Activated naive CD4-positive, alpha-beta T cell treated with anti-CD3 and anti-CD28 coated beads, Interleukin-2, amount 10 ng/mL, durations not matched to agents 7 days and 5 days (primary cell): ENCODE measurements at places on chromosomes 2 and 18.

- DNase-seq = no peak
Observed at GRCh38 chr2:88126772-88127637, 857 bp downstream of the FABP1 start.

DNA sequence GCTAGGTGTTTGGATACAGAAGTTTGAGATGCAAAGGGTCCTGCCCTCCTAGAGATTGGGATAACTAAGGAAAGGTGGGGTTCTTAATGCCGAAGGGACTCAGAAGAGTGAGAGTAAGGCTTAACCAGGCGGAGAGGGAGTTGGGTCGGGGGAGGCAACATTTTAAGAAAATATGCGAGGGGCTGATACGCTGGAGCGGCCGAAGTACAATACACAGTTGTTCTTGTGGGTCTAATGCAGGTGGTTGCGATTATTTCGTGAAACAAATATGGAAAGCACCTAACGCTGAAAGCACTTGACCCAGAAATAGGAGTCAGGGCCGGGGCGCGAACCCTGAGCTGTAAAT lies 344 bp upstream of the MRPL33 start:
- no peak for DNase-seq

- DNase-seq = no peak
Observed at GRCh38 chr18:58088691-58089065, 44.7 kb downstream of the NEDD4L start.

DNA sequence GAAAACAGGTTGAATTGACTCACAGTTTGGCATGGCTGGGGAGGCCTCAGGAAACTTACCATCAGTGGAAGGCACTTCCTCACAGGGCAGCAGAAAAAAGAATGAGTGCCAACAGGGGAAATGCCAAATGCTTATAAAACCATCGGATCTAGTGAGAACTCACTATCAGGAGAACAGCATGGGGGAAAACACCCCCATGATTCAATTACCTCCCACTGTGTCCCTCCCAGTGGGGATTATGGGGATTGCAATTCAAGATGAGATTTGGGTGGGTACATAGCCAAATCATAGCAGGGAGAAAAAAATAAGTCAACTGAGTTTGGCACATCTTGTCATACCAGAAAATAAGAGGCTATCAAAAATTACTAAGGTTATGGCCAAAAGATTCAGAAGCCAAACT lies 96.3 kb downstream of the TRIP12 start:
- no peak for DNase-seq

GRCh38 chr2:16413285-16413684 lies 252.3 kb downstream of the CYRIA start:
- no peak for DNase-seq

DNA sequence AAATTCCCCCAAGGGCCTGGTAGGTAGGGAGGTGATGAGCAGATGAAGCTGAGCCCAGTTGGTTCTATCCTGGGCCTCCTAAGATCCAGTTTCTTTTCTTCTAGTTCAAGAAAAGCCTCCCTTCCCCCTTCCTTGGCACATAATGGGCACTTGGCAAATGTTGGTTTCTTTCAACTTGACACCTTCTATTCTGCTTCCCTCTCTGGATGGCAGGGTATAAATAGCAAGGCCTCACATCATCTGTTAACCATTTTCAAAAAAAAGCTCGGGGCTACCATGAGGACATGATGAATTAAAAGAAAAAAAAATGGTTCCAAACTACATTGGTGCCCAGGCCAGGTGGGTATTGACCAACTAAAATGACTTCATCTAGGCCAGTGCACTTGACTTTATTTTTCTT lies 29.9 kb downstream of the CTAGE1 start:
- no peak for DNase-seq

- no peak for DNase-seq
Observed at GRCh38 chr2:26245810-26246209, 1.1 kb downstream of the HADHB start.

DNA sequence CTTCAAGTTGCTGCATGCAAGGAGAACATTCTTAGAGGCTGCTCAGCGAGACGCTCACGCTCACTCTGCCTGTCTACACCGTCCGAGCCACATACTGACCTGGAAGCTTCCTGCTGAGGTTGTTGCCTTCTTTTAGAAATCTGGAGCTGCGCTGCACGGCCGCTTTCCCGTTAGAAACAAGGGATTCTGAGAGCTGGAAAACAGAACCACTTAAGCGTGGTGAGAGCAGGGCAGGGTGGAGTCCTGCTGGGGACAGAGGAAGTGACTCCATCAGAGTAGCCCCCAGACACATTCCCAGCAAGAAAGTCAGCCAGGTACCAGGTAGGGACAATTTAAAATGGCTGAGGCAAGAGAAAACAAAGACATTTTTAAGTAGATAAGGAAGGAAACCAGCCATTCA lies 135.2 kb downstream of the LAMA1 start:
- DNase-seq = no peak

GRCh38 chr2:84980263-84980983 lies 9.5 kb downstream of the KCMF1 start:
- no peak for DNase-seq

- DNase-seq = no peak
Observed at GRCh38 chr18:56927786-56928185, 219.1 kb upstream of the BOD1L2 start.

- DNase-seq = no peak
Observed at GRCh38 chr2:9378433-9379390, 44.6 kb downstream of the ITGB1BP1 start.

DNA sequence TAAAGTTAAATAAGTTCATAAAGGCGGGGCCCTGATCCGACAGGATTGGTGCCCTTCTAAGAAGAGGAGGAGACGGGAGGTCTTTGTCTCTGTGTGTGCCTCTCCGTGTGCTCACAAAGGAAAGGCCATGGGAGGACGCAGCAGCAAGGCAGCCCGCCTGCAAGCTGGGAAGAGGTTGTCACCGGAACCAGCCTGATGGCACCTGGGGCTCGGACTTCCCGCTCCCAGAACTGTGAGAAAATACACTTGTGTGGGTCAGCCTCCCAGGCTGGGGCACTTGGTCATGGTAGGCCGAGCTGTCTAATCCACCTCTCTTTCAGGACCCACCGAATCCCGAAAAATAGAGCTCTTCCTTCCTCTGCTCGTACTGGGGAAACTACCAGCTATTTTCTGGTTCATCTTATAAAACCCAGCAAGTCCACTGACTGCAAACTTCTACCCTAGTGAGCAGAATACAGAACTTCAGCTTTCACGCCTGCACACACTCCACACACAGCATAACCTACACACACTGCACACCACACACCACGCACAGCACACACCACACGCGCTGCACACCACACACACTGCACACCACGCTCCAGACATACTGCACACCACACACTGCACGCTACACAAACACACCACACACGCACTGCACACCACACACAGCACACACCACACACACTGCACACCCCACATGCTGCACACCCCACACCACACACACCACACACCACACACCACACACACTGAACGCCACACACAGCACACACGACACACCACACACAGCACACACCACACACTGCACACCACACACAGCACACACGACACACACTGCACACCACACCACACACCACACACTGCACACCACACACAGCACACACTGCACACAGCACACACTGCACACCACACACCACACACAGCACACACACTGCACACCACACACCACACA lies 58.1 kb downstream of the ASB1 start:
- no peak for DNase-seq

DNA sequence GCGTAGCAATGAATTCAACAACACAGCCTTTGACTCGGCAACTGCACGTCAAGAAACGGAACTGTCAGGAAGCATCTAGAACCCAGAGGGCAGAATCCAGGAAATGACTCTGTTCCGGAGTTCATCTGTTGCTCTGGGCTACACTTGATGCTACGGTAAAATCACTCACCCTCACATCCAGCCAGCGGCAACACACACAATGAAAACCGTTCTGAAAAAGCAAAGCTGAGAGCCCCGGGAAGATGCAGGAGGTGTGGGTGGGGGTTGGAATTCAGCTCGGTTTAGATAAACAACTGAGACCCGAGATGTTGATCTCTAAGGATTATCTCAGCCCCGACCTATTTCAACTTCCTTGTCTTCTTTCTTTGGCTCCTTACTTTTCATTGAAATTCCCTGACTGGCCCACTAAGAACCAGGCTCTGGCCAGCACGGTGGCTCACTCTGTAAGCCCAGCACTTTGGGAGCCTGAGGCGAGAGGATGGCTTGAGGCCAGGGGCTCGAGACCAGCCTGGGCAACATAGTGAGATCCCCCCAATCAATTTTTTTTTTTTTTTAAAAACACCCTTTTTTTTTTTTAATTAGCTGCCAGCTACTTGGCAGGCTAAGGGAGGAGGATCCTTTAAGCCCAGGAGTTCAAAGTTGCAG lies 13.3 kb upstream of the RAB17 start:
- DNase-seq = peak; percentile 68

DNA sequence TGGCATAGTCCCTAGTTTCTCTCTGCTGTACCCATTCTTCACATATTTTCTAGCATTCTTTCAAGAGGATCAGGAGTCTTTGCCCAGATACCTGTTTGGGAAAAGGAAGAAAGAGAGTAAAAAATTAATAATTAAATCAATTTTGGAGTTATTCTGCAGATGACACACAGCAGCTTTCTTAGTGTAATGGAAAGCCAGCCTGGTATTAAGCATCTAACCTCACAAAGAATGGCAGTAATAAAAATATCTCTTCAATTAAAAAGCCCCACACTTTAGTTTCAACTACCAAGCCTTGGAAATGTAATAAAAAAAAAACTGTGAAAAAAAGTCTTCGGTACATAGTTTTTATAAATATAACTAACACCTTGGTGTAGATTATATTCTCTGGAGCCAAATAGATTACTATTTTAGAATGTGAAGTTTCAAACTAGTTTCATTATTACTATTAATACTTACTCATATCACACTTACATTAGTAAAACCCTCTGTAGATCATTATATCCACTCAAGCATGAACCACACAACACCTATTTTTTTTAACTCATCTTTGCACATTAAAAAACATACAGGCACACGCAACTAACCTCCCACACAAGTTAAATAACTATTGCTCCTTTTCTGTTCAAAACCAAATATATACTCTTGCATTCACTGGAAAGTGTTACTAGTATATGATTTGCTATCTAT lies 90.9 kb downstream of the GPD2 start:
- no peak for DNase-seq

GRCh38 chr2:233915128-233915527 lies 2.0 kb upstream of the TRPM8 start:
- DNase-seq = no peak

GRCh38 chr2:81077396-81077795 lies 772.8 kb upstream of the LRRTM1 start:
- DNase-seq = no peak

DNA sequence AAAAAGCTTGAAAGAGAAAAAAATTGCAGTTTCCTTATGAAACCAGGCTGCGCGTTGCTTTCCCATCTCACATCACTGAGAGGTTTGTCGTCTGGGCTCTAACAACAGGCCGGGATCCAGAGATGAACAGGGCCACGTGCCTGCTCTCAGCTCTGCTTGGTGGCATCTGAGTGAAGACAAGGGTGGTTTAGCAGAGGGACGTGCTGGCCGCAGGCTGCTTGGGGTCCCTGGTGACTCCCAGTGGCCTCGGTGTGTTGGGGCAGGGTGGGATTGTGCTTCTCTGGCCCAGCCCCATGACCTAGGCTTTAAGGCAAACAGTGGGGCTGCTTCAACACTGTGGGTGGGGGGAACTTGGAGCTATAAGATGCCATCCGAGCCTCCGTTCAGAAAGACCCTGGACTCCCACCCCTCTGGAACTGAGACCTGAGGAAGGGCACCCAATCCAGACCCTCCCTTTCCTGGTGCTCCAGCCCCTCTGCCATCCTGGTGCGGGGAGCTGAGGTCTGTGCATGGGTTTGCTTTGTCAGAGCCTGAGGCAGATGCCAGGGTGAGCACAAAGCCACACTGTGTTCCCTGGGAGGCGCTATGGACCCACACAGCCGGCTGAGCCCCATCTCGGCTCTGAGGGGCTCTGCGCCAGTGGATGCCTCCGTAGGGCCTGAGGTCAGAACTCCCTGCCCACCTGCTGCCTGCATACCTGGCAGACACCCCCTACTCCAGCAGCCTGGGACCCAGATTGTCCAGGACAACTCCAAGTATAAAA lies 18.4 kb upstream of the HPCAL1 start:
- DNase-seq = no peak

DNA sequence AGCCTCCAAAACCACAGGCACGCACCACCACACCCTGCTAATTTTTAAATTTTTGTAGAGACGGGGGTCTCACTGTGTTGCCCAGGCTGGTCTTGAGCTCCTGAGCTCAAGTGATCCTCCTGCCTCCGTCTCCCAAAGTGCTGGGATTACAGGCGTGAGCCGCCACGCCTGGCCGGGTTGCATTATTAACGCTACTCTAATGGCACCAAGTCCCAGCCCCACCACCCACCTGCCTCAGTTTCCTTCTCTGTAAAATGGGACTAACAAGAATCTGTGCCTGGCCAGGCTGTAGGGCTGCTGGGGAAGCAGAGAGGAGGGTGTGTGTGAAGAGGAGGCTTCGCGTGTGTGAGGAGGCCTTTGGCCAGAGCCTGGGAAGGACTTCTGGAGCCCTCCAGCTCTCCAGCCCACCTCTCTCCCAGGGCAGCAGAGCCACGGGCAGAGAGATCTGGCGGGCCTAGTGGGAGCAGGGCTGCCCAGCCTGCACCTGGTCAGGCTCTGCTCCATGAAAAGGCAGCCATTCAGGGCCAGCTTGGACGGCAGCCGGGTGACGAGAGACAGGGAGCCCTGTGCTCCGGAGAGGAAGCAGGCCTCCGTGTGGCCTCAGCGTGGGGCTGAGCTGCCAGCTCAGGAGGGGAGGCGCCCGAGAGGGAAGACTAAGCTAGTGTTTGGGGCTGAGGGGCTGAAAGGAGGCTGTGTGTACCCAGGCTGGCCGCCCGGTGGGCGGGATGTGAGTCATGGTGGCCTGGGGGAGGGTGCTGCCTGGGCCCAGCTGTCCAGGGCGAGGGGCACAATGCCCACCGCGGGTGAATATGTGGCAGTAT lies 7.4 kb upstream of the B3GNT7 start:
- DNase-seq = no peak

DNA sequence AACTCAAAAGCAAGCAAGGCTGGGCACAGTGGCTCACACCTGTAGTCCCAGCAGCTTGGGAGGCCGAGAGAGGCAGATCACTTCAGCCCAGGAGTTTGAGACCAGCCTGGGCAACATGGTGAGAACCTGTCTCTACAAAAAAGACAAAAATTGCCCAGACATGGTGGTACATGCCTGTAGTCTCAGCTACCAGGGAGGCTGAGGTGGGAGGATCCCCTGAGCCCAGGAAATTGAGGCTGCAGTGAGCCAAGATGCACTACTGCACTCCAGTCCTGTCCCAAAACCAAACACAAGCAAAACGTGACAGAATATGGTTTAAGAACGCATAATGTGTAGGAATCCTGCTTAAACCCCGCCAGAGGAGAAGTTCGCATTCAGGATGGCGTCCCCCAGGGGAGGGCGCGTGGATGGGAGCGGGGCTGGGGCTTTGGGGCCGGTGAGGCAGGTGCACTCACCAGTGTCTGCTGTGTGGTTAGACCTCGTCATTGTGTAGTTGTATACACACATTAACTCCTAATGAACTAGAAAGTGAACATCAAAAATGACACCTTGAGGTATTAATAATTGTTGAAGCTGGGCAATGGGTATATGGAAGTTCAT lies 5.4 kb downstream of the COLEC11 start:
- no peak for DNase-seq
